ENCODE measurements at places on chromosomes 3 and 15.

DNA sequence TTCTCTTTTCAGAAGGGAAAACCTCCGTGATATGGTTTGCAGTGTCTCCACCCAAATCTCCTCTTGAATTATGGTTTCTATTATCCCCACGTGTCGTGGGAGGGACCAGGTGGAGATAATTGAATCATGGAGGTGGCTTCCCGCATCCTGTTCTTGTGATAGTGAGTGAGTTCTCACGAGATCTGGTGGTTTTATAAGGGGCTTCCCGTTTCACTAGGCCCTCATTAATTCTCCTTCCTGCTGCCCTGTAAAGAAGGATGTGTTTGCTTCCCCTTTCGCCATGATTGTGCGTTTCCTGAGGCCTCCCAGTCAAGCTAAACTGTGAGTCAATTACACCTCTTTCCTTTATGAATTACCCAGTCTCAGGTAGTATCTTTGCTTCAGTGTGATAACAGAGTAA is 692.7 kb upstream of the GRM7 start:
- no peak for DNase-seq

DNA sequence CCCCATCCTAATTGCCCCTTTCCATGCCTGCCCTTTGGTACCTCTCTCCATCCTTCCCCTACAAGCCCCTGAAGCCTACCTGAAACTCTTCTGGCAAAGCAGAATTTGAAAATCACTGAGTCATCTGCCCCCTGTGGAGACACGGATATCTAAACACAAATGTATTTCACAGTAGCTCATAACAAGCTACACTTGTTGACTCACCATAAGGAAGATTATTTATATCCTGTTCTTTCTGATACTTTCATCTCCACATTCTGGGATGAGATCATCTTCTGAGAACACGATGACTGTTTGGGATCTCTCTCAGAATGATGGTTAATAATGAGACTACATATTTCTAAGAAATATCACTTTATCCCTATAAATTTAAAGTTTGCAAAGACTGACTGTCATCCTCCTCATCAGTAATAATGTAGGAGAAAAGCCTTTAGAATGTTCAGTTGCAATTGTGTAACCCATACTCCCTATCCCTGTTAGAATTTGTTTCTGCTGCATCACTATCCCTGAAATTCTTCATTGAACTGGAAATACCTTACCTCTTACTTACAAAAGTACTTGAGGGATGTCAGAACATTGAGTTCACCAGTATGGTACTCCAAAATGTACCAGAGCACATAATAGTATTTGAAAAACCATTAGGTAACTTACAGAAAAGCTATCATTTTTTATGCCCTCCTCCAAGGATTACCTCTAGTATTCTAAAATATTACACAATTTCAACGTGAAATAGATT is 116.1 kb upstream of the IL12A start:
- DNase-seq: peak; percentile 96

GRCh38 chr3:180267202-180267843 is 230.6 kb upstream of the PEX5L start:
- no peak for DNase-seq

DNA sequence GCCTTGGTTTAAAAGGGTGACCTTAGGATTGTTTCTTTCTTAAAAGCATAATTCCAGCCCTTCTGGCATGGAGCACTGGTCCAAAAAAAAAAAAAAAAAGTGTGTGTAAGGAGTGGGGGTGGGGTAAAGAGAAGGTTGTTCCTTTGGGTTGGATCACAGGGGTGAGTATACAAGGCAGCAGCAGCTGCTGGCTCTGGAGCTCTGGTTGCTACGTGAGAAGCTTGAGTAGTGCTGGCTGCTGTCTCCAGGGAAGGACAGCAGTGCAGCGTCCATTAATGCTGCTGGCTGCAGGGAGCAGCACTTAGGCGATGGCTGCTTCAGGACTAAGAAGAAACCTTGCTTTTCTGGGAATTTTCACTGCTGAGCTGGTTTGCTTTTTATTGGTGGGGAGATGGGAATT is 2.3 kb downstream of the SETD5 start:
- DNase-seq: no peak

- DNase-seq: peak; percentile 25
Measured at GRCh38 chr15:45230245-45230965, 21.6 kb upstream of the SLC28A2 start.

DNA sequence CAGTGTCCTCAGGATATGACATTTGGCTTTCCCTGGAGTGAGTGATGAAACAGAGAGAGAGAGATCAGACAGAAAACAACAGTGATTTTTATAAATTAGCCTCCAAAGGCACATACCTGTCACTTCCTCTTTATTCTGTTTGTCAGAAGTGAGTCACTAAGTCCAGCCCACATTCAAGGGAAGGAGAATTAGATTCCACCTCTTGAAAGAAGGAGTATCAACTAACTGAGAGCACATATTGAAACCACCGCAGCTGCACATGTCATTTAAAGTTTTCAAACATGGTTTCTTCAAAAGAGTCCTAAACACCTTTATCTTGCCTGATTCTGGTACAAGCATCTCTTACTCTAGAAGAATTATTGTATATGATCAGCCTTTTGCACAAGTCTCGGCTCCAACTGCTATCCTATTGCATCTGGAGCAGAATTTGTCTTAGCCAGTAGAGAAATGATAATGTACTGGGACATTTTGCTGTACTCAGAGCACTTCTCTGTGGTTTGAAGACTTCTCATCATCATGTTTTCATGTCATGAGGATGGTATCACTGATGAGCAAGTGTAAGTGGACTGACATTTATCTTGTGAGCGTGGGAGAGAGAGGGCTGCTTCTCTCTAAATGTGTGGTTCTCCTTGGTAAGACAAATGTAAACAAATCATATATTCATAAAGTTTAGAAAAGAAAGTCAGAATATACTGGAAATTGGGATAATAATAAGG is 338.9 kb upstream of the CFAP20DC start:
- DNase-seq: peak; percentile 27

GRCh38 chr3:9955611-9956352 is 3.6 kb upstream of the PRRT3 start:
- no peak for DNase-seq

- DNase-seq: no peak
Measured at GRCh38 chr3:188712248-188712924, 459.4 kb upstream of the TPRG1 start.

DNA sequence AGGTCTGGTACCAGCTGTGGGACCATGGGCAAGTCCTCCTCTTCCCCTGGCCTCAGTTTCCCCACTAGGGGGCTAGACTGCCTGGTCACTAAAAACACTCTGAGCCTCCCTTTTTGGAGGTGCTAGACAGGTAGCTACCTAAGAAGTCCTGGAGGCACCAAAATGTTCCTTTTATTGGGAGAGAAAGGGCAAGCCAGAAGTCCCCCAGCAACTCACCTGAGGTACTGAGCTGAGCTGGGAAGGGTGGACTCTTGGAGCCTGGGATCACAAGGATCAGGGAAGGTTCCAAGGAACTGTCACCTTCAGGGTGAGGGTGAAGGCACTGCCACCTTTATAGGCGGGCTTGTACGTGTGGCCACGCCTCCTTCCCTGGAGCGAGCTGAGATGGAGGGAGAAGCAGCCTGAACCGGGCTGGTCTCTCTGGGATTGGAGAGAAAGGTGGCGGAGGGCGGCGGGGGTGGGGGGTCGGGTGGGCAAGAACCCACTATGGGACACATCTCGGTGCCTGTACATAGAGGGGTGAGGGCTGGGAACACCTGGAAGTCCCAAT is at the start of gene CYP1A1:
TSS of gene CYP1A1 (minus strand) at position 304 of the 550 bp plus-strand sequence. CDS start 2,431 bp downstream, outside the sequence.
- no peak for DNase-seq

DNA sequence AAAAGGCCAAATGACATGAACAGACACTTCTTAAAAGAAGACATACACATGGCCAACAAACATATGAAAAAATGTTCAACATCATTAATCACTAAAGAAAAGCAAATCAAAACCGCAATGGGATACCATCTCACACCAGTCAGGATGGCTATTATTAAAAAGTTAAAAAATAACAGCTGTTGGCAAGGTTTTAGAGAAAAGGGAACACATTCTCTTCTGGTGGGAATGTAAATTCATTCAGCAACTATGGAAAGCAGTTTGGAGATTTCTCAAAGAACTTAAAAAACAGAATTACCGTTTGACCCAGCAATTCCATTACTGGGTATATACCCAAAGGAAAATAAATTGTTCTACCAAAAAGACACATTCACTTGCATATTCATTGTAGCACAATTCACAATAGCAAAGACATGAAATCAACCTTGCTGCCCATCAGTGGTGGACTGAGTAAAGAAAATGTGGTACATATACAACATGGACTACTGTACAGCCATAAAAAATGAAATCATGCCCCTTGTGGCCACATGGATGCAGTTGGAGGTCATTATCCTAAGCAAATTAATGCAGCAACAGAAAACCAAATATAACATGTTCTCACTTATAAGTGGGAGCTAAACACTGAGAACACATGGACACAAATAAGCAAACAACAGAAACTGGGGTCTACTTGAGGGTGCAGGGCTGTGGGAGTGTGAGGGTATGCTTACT is 190.7 kb upstream of the MCTP2 start:
- no peak for DNase-seq

- DNase-seq: no peak
Measured at GRCh38 chr3:120472121-120472844, 21.5 kb upstream of the FSTL1 start.

- no peak for DNase-seq
Measured at GRCh38 chr15:74136814-74137536, 6.6 kb downstream of the ISLR2 start.

GRCh38 chr3:126501736-126502135 is 15.8 kb downstream of the UROC1 start:
- DNase-seq: no peak

DNA sequence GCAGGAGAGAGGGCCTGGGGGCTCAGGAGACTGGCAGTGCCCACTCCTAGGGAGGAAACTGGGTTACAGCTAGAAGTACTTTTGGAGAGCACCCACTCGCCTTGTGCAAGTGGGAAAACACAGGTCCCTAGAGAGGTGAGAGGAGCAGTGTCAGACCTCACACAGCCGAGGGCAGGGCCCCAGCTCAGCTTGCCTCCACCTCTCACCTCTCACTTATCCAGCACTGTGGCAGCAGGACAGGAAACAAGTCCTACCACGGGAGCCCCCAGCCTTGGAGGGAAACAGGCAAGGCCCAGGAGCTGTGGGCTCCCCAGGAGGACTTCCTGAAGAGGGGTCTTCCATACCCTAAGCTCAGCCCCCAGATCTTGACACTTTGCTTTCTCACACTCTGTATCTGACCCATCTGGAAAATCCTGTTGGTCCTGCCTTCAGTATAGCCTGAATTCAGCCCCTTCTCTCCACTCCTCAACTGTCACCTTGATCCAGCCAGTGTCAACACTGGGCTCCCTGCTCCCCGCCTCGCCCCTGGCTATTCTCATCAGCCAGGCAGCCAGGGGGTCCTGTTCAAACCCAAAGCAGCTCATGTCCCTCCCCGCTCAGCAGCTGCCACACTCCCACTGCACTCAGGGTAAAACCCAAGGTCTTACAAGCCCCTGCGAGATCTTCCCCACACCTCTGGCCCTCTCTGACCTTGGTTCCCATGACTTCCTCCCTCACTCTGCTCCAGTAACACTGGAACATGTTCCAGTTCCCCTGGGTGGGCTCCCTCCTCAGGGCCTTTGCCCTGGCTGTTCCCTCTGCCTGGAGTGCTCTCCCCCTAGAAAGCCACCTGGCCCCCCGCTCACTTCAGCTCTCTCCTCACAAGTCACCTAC is 870 bp upstream of the TMEM40 start:
- no peak for DNase-seq

DNA sequence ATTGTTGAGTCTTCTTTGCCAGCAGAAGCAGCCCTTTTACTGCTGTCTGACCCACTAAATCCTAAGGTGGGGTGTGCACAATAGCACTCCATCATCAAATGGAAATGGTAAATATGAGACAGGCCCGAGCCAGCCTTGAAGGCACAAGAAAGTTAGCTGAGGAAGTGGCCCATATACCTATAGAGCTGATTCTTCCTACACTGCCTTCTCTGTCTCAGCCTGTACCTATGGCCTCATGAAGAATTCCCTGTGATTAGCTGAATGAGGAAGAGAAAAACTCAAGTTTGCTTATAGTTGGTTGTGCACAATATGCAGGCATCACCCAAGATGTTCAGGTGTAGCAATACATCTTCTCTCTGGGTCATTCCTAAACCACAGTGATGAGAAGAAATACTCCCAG is 31.7 kb upstream of the XCR1 start:
- no peak for DNase-seq

DNA sequence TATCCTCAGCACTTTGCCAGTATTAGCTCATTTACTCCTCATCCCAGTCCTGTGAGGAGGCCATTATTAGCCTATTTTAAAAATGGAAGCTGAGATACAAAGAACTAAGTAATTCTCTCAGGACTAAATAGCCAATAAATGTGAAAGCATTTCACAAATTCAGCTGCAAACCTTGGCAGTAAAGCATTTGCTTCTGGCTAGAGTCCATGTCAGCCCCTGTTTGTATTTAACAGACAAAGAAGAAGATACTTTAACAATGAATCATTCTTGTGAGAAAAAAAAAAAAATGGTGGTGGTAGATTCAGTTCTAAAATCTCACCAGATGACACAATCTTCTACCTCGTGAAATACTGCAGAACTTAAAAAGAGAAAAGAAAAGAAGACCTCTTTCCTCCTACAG is 85.0 kb upstream of the CNTN6 start:
- peak; percentile 25 for DNase-seq

Measured in foreskin keratinocyte (primary cell).